Thoracic aorta (tissue), 2 donors: ENCODE measurements at places on chromosomes 1 and 21.

- no peak for DNase-seq
Observed at GRCh38 chr1:181541947-181542346, 58.6 kb downstream of the CACNA1E start.

DNA sequence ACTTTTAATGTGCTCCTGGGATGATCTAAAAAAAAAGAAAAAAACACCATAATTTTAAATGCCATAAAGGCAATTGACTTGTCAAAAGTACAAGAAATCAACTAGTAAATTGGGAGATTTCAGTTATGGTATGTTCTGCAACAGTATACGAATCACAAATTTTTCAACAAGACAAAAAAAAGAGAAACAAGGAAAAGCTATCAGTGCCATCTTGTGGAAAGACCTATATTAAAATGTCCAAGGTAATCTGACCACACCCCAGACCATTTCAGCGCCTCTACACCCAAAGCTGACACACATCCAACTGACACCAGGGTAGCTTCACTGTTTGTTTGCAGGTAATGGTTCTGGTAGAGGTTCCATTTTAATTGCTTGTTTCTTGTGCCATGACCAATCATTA, 5.0 kb upstream of the DUSP23 start:
- no peak for DNase-seq

- no peak for DNase-seq
Observed at GRCh38 chr1:207058252-207058651, 5.2 kb downstream of the PFKFB2 start.

GRCh38 chr21:24290151-24290833, 1317.0 kb downstream of the MRPL39 start:
- DNase-seq = no peak

- no peak for DNase-seq
Observed at GRCh38 chr21:15870819-15871218, 141.0 kb downstream of the USP25 start.

DNA sequence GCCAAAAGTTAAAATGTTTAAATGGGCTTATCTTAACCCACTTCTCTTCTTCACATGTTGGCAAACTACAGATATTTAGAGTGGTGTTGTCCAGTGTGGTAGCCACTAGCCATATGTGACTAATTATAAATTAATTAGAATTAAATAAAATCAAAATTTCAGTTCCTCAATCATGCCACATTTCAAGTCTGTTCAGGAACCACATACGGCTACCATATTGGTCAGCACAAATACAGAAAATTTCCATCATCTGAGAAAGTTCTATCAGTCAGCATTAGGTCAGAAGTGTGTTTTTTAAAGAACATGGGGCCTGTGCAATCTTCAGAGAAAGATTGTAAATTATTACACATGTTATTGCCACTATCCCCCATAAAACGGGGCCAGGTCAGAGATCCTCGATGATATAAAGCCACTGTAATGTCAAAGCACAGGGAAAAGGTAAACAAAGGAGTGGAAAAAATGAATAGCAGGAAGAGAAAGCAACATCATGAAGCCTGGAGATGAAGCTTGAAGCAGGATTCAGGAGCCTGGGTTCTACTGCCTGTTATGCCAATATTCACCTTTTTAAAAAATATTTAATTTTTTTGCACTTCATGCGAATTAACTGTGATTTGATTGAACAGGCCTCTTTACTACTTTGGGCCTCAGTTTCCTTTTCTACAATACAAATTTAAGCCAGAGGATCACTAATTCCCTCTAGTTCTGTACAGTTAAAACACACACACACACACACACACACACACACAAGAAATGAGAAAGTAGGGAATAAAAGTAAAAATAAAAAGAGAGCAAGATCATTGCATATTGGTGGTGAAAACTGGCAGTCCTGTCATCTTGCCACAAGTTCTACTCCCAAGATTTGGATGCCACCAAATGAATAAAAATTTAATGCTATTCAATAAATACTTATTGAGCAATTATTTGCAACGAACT, 2.3 kb downstream of the RSBN1 start:
- no peak for DNase-seq
